ENCODE measurements at places on chromosomes 16 and 17. TPM values are rescaled to one million over a fixed set of nuclear protein-coding genes. Genes with fewer than 3 reads are reported as not detected.
A peak's percentile ranks its signal among the peaks of the same experiment; 100 is the strongest.

The KLHL36 gene
- total RNA-seq = 45.7 TPM

The PRSS53 gene
- total RNA-seq = 4.9 TPM

DNA sequence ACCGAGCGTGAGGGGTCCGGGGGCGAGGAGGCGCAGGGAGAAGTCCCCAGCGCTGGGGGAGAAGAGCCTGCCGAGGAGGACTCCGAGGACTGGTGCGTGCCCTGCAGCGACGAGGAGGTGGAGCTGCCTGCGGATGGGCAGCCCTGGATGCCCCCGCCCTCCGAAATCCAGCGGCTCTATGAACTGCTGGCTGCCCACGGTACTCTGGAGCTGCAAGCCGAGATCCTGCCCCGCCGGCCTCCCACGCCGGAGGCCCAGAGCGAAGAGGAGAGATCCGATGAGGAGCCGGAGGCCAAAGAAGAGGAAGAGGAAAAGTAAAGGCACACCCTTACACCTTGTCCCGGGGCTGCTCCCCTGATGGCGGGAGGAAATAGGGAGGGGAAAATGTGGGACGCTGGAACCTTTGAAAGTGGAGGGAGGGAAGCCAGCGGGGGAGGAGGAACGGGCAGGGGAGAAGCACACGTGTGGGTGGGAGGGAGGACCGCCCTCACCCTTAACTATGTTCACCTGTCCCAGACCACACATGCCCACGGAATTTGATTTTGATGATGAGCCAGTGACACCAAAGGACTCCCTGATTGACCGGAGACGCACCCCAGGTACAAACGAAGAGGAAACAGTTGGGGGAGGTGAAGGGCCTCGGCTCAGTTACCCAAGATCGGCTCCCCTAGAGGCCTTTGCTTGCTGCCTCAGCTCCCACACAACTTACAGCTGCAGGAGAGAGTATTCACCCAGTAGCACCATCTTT lies 916 bp downstream of the PAGR1 start:
- DNase-seq = peak; percentile 74

DNA sequence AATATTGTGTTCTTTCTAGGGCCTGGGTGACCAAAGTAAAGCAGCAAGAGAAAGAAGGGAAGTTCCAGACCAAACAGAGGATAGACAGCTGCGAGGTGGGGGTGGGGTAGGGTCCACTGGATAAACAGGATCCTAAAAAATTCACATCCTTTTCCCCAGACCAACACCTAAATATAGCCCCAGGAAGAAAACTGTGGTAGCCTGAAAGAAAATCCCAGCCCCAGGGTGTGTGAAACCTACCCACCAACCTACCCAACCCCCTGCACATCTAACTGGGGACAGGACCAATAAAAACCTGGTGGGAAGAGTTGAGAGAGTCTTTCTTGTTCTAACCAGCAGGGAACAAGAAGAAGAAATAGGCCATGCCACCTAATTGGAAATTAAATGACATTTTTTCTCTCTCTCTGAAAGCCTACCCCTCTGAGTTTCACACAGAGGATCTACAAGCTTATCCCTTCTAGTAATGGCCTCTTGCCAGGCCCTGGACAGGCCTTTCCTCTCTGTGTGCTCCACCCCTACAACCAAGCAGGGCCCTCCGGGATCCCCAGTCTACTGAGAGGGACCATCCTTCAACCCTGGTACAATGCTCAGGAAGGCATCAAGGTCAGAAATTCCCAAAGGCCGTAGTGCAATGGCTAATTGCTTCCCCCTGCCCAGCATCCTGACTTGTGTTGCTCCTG lies 12.0 kb downstream of the MYO18A start:
- no peak for DNase-seq

DNA sequence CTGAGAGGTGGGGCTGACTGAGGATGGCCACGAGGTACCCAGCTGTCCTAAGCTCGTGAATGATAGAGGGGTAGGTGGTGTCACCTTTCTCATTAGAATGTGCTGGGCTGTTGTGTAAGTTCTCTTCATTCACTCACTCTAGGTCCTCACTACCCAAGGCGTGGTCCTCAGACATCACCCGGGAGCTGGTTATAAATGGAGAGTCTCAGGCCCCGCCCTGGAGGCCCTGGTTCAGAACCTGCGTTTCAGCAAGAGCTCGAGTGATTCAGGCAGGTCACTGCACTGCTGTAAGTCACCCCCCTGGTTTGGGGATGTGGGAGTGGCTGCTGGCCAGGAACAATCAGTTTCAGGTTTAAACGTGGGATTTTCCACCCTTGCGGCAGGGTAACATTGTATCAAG lies 139.8 kb downstream of the FOXL1 start:
- no peak for DNase-seq
